ENCODE measurements at places on chromosomes 7 and 10.

- DNase-seq, result no peak
Observed at GRCh38 chr10:94224656-94225055, 138.1 kb downstream of the NOC3L start.

DNA sequence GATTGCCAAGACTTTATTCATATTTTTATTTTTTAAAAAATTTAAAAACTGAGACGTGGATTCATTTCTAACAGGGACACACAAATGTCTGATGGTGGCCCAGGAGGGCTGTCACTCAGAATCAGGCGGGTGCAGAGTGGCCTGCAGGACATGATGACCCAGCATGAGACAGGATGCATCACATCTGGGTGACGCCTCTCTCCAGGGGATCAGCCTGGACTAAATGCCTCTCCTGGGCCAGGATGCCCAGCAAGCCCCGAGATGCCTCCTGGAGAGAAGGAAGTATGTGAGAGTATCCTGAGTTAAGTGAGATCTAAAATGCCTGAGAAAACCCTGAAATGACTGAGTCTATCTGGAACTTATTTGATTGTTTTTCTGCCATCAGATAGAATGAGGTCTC is 16.9 kb upstream of the MTURN start:
- DNase-seq, result no peak

DNA sequence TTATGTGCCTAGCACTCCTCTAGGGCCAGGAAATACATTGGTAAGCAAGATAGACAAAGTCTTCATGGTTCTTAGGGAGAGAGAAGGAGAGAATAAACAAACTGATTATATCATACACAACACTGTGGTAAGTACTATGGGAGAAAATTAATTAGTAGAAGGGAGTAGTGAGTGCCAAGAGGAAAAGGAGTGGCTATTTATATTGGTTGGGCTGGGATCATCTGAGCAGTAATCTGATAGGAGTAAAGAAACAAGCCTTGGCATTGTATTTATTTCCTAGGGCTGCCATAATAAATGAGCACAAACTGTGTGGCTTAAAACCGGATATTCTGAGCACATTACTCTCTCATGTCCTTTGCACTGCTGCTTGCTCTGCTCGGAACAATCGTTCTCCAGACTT is 158.1 kb upstream of the PHF14 start:
- DNase-seq, result no peak

DNA sequence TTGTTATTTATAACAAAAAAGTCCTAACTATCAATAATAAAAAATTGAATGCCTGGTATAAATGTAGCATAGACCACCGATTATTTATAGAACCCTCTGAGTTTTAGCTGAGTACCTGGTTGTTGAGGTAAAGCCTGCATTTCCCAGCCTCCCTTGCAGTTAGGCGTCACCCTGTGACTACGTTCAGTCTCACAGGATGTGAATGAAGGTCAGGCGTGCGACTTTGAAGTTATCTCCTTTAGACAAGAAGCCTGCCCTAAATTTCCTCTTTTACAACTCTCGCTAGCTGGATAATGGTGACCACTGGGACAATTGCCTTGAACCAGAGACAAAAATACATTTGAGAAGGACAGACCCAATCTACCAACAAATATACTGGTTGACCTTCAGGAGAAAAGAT is 67.5 kb upstream of the TES start:
- no peak for DNase-seq

DNA sequence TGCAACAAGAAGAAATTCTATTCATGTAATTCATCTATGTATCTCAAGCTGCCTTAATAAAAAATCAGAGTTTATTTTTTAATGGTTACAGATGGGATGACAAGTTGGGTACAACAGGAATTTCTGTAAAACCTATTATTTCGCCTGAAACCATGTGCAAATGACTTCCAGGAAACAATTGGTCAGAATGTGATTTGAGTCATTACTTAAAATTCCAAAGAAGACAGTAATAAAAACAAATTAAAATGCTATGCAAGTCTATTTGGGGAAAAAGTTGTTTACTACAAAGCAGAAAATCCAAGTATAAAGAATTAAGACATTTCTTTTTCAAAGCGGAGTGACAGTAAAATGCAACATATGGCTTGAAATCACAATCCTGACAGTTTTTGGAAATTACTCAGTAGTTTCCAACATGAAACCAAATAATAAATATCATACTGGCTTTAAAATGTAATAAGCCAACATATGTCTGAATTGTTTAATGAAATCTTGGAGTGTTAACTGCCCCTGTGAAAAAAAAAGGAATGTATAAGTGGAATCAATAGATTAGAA is 41.5 kb upstream of the SEMA3C start:
- DNase-seq, result no peak

- no peak for DNase-seq
Observed at GRCh38 chr10:124674768-124675222, 69.4 kb downstream of the FAM53B start.

- no peak for DNase-seq
Observed at GRCh38 chr7:156017916-156018700, 205.8 kb upstream of the SHH start.

DNA sequence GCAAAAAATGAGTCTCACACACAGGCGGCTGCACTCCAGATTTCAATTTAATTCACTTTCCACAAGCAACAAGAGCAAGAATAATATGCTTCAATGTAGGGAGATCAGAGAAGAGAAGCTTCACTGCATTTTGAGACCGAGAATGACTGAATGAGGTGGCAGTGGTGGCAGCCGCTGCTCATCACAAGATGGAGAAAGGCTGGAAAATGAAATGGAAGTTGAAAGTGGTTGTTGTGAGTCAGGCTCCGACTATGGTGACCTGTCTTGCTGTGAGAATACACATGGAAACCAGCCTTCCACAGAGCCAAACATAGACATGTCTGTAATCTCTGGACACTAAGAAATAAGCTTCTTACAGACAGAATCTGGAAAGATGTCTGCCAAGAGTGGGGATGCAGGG is 499.6 kb upstream of the LRRN3 start:
- no peak for DNase-seq

DNA sequence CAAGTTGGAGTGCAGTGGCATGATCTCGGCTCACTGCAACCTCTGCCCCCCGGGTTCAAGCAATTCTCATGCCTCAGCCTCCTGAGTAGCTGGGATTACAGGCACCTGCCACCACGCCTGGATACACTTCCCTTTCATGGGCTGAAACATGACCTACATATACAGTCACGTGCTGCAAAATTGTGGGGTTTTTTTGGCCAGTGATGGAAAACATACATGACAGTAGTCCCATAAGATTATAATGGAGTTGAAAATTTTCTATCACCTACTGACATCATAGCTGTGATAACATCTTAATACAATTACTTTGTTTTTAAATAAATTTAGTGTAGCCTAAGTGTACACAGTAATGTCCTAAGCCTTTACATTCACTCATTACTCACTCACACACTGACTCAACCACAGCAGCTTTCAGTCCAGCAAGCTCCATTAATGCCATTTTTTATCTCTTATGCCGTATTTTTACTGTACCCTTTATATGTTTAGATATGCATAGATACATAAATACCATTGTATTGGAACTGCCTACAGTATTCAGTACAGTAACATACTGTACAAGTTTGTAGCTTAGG is 79.9 kb upstream of the TMEM196 start:
- no peak for DNase-seq

DNA sequence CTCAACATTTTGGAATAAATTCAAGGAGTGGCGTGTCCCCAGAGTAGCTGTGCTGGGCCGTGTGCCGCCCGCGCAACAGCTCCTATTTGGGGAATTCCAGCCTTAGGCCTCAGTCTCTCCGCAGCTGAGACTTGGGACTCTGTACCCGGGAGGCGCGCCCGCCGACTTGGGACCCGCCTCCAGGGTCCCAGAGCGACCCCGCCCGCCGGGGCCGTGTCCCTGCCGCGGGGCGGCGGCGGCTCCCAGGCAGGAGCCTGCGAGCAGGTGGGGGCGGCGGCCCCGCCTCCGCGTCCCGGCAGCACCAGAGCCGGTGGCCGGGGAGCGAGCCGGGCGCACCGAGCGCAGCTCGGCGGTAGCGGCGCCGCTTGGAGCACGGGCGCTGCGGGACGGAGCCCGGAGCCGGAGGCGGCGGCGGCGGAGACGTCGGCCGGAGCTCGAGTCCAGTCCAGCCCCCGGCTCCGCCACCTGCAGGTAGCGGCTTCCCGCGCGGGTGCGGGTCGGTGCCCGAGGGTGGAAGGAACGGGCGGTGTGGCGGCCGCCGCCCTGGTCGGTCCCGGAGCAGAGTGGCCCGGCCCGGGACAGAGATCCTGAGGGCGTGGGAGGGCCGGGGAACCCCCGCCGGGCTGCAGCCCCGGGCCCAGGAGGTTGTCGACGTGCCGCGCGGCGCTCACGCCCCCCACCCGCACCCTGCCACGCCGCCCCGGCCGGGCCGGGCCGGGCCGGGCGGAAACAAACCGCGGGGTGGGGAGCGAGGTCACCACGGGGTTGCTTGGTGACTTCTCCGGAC is at the start of gene WIPF3:
TSS of gene WIPF3 (plus strand) at position 301 of the 787 bp plus-strand sequence. CDS start 28,217 bp downstream, outside the sequence.
- DNase-seq, result no peak

DNA sequence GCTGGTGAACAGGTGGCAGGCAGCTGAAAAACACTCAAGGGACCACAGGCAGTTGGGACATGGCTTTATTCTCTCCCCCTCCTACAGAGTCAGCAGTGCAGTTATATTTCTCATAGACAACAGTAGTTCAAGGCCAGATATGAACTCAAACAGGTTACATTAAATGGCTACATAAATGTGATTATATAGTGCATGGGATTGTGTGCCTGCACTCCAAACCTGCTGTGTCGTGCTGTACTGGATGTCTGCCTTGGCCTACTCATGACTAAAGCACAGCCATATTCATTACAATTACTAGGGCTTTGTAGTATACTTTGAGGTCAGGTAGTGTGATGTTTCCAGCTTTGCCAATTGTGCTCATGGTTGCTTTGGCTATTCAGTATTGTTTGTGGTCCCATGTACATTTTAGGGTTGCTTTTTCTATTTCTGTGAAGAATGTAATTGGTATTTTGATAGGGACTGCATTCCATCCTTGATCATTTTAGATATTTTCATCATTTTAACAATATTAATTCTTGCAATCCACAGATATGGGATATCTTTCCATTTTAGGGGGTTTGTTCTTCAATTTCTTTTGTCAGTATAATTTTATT is 393.6 kb downstream of the CNTNAP2 start:
- no peak for DNase-seq

DNA sequence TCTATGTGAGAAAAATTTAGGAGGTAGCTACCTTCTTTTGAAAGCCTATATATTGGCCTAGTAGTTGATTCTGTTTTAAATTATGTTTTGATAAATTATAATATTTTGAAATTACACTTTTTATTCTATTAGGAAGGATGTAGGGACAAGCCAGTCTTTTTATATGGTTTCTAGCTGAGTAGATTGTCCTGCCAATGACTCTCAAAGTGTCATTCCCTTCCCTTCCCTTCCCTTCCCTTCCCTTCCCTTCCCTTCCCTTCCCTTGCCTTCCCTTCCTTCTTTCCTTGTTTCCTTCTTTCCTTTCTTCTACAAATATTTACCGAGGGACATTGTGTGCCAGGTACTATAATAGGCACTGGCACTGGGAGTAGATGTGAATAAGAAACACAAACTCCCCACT is 99.7 kb upstream of the HDAC9 start:
- DNase-seq, result no peak

DNA sequence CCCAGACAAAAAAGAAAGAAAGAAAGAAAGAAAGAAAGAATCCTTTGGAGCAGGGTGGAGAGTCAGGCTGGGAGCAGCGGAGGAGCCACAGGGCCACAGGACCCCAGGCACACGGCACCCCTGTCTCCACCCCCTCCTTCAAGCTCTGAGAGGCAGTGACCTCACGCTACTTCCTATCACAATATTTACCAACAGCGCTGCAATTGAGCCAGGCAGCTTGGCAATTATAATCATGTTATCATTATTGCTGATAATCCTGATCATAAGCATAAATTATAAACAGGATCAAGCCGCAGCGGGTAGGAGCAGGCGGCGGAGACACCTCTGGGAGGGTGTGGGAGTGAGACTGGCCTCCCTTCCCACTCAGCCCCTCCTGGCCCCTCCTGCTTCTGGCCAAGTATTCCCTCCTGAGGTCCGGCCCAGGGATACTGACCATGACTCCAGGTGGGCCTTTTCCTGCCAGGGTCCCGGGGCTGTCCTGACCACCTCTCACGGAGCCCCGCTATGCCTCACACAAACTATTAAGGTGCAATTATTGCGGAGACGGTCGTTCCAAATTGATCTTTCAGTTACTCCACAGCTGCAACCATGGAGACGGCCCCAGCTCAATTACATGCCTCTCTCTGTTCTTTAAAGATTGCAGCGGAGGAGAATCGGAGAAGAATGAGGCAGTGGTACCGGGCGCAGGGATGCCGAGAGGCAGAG is 10.0 kb upstream of the GTF2IRD1 start:
- DNase-seq, result no peak

DNA sequence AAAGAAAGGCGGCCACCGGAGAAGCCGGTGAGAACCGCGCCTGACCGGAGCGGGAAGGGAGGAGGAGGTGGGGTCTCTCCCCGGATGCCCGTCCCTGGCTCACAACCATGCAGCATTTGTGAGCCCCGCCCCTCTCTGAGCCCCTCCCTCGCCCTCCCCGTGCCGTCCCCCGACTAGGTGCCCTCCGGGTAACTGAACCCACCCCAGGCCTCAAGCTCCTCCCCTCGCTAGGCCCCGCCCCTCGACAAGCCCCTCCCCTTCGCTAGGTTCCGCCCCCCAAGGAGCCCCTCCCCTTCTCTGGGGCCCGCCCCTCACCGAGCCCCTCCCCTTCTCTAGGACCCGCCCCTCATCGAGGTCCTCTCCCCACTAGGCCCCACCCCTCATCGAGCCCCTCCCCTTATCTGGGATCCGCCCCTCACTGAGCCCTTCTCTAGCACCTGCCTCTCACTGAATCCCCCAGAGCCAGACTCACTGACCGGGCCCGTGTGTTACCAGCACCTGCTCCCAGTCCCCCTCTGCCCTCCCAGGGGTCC is 42.2 kb upstream of the HSPB1 start:
- no peak for DNase-seq

- DNase-seq, result no peak
Observed at GRCh38 chr10:27759483-27760272, 14.1 kb upstream of the MKX start.

DNA sequence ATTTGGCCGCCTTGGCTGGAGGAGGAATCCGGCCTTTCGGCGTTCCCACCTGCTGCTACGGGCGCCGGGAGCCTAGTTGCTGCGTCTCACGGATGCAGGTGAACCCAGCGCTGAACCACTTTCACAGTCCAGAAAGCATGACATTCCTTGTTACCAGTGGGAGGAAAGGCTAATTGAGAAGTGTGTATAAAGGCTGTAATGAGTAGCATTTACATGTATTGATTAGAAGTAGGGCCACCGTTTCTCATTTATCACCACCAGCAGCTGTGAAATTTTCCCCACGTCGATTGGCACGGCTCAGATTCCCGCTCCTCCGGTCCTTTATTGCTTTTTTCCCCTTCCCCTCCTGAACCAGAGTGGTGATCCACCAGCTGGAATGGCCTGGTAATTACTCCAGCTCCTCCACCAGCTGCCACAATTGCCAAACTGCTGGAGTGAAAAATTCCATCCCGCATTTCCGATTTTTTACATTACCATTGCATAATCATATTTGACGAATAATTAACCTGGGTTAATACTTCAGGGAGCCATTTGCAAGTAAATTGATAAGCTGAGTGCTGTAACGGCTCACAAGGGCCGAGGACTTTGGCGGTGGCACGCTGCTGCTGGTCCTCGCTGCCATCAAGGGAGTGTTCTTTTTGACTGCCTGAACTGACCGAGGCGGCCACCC is 153.3 kb downstream of the POU6F2 start:
- DNase-seq, result peak; percentile 63

GRCh38 chr7:98174334-98175259 is 36.6 kb upstream of the BHLHA15 start:
- no peak for DNase-seq
